ENCODE measurements at places on chromosomes 2 and 18.

DNA sequence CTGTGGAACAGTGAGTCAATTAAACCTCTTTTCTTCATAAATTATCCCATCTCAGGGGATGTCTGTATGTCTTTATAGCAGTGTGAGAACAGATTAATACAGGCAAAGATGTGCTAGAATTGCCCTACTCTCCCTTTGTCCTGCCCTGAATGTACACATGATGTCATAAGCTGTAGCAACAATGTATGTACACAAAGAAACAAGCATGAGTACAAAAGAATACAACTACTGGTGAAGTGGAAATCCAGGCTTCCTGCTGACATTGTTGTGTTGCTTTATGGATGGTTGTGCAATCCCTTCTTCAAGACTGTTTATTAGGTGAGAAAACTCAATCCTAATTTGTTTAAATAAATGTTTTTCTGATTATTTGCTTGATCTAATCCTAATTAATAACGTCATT, 446.6 kb downstream of the DSC3 start:
- no peak for DNase-seq

- DNase-seq: no peak
Measured at GRCh38 chr2:175627405-175627804, 374.7 kb downstream of the LNPK start.

- no peak for DNase-seq
Measured at GRCh38 chr2:241072151-241072550, 29.9 kb downstream of the MTERF4 start.

- no peak for DNase-seq
Measured at GRCh38 chr2:217065695-217066405, 206.0 kb upstream of the TNP1 start.

GRCh38 chr18:8882632-8883408, 177.5 kb downstream of the MTCL1 start:
- no peak for DNase-seq

- DNase-seq: no peak
Measured at GRCh38 chr2:48423376-48423775, 106.6 kb upstream of the STON1 start.

DNA sequence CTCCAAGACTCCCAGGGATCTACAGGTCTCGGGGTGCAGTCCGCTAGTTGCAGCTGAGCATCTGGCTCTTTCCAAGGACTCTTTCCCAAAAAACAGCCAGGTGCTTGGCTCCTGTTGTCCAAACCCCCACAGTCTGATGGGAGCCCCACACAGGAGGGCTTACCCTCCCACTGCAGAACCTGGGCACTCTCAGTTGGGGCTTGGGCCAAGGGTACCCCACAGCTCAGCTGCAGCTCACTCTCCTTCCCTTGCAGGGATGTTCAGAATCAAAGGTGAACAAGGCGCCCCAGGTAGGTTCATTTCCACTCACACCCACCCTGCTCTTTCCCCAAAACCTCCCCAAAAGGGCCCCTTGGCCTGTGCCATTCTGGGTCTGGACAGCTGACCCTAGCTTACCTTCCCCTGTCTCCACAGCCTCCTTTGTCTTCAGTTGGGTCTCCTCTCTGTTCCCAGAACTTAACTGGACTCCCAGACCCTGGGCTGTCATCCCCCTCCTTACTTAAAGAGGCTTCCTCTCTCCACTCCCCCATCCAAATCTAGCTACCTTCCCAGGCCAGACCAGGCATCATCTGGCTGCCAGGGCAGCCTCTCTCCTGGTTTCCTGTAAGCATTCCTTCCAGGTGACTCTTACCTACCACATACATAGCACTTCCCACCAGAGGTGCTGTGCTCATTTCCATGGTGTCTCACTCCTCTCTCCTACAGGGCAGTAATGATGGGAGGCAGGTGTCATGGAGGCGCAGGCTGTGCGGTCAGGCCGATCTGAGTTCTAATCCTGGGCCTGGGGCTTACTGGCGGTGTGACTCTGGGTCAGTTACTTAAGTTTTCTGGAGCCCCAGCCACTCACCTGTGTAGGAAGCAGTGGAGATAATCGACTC, 29.5 kb downstream of the MARCO start:
- DNase-seq: no peak

- no peak for DNase-seq
Measured at GRCh38 chr2:195820867-195821565, 164.0 kb downstream of the SLC39A10 start.

DNA sequence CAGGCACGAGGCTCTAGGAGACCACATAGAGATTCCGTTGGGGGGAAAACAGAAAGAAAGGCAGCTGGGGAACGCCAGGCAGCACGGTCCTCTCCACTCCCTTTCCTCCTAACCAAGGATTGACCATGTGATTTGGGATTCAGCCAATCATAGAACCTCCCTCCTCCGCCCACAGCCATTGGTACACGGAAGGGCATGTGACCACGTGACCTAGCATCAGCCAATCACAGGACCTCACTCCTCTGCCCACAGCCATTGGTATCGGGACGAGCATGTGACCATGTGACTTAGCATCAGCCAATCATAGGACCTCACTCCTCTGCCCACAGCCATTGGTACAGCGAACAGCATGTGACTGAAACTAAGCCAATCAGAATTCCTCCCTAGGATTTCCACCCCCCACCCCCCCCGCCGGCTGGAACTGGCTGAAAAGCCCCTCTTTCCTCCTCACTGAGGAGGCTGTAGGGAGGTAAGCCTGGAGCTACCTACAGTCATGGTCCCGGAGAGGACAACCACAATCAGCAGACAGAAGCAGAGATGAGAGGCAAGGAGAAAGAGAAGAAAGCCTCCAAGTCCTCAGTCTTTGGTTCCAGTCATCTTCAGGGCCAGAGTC, 7.6 kb downstream of the SERPINE2 start:
- DNase-seq: no peak

- no peak for DNase-seq
Measured at GRCh38 chr18:12843420-12844350, 40.4 kb downstream of the PTPN2 start.

DNA sequence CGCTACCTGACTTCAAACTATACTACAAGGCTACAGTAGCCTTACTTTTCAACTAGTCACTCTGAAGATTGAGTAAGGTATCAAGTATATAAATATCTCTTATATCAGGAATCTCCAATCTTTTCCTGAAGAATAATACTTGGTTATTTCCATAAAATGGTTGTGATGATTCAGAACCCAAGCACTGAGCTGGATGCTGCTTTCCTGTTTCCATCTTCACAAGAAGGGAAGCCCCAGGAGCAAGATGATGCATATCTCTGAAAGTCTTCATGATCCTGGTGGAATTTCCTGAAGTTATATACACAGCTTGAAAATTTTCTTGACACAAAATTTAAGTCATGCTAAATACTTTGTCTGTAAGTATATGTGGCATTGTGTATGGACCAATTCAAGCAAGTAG, 243.9 kb upstream of the TANK start:
- DNase-seq: no peak

DNA sequence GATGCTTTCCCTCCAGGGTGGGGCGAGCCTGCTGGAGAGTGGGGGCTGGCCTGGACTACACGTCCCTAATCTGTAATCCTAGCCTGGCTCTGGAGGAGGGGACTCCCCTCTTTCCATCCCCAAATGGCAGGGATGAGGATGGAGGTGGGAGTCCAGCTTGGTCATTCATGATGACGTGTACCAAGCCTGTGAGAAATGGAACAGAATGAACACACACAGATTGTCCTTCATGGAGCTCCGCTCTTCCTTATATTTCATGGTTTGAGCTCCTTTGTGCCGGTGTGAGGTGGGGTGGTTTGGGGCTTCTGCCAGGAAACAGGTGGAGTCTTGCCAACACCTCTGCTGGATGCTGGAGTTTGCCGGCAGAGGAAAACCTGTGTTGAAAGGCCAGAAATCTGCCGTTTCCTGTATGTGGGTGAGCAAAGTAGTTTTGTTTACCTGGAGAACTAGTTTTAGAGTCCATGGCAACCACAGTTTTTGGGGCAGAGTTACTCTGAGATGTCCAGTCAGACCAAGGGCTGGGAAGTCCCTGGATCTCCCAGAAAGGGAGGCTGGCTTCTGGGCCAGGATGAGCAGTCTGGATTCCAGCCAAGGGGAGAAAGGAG, 417.6 kb upstream of the MEX3C start:
- DNase-seq: no peak

GRCh38 chr2:135530313-135531230, at the start of gene ZRANB3:
Gene ZRANB3, minus strand, starts transcription at chr2:135531218.
- DNase-seq: peak; percentile 96

GRCh38 chr2:190791347-190791975, 89.2 kb upstream of the GLS start:
- DNase-seq: no peak

- DNase-seq: no peak
Measured at GRCh38 chr18:49874238-49874637, 60.9 kb upstream of the ACAA2 start.

All from naive B cell (primary cell).